Naive thymus-derived CD8-positive, alpha-beta T cell (primary cell): ENCODE measurements at places on chromosomes 6 and 20. TPM values are rescaled to one million over a fixed set of nuclear protein-coding genes. Genes with fewer than 3 reads are reported as not detected.

- no peak for DNase-seq
Measured at GRCh38 chr20:8208226-8208625, 76.2 kb downstream of the PLCB1 start.

Gene CAGE1
- 0.16 TPM for total RNA-seq

DNA sequence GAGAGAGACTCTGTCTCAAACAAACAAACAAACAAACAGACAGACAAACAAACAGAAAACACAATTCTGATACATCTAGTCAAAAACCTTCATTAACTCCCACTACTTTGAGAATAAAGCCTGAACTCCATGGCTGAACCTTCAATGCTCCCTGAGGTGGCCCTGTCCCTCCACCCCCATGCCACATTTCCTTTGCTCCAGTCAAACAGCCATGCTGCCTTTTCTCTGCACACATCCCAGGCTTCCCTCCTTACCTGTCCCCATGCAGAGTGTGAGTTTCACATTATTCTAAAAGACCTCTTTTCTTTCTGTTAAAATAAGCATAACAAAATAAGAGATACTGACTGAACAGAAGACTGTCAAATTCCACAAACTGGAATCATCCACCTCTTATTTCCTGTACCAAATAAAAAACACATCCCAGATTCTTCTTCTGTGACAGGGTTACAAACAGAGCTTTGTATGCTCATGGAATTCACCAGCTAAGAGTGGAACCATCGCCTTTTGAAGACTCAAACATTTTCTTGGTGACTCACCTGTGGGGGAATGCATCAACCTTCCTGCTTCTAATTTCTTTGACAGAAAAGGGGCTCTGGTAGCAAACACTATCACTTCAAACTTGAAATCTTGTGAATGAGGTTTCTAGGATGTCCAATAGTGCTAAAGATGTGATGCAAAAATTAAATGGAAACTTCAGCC is 71.0 kb upstream of the SLC22A16 start:
- DNase-seq, result no peak

GRCh38 chr6:7479801-7480266 is 61.6 kb upstream of the DSP start:
- no peak for DNase-seq

Gene FOXO3
- 23.2 TPM for total RNA-seq
